Upper lobe of right lung (tissue), 1 donor: ENCODE measurements at places on chromosomes 3 and 15. TPM values are rescaled to one million over a fixed set of nuclear protein-coding genes. Genes with fewer than 3 reads are reported as not detected.

SERPINI2 gene
- total RNA-seq, result not detected

DNA sequence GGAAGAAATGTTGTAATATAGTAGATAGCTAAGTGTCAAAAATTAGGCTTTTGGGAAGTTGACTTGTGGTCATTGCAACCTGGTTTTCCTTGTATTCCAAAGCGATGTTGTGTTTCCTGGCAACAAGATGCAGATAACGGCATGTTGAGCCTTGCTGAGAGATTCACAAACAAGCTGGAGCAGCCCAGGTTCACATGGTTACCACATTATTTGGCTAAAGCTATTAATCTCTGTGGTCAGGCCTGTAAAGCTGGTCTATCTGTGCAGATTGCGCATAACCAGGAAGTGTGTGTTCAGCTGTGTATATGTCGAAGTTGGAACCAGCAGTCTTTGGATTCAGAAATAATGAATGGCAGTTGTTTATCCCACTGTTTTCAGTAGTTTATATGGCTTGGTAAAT is 6.6 kb downstream of the TIPARP start:
- peak overlapping the region; percentile 6 for H3K4me3 ChIP-seq
- H3K36me3 ChIP-seq, result peaks cover 23% of the 10 kb centered on the region
- H3K4me1 ChIP-seq, result peaks cover 95% of the 10 kb centered on the region
- H3K27ac ChIP-seq, result peak overlapping the region; percentile 58
- no peak for DNase-seq

DYNC1LI1 gene
- 37.8 TPM for total RNA-seq

DNA sequence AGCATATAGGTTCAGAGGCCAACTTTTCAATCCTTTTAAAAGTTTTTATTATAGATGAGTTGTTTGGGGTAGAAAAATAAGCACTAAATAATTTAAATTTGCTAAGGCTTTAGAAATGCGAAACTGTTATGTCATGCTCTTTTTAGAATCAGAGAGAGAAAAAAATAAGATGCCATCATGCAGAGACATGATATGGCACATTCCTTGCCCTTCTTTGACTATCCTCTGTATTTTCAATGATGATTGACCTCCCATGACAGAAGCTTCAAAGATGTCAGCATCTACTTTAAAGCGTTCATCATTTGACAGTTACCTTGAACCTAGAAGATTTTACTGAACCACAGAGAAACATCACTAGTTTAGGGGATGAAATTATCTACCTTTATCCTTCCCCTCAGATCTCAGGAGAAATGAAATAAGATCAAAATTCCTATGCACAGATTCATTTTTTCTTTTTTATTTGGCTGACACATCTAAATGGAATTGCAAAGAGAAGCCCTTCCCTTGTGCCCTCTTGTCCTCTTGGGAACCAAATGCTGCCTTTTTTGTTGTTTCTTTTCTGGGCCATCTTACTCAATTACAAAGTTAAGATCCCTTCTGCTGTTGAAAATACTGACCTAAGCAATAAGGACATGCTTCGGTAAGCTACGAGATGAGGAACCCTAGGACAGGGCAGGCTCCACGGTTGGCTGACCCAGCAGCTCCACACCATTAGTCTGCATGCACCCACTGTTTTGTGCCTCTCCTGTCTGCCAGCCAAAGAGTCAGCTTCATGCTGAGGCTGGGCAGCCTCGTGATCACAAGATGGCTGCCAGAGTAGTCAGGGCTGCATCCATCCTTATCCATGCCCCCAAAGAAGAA is 289.7 kb upstream of the TPM1 start:
- no peaks in the 10 kb centered on the region for H3K27me3 ChIP-seq
- H3K4me1 ChIP-seq, result peaks cover 2% of the 10 kb centered on the region
- no peak overlapping the region for H3K4me3 ChIP-seq
- no peak for DNase-seq

ARL8B gene
- total RNA-seq, result 91.5 TPM
